NT2/D1 (cell line): ENCODE measurements at places on chromosomes 4 and X.

- no peak for DNase-seq
Measured at GRCh38 chr4:188854436-188854835, 715.2 kb downstream of the TRIML1 start.

DNA sequence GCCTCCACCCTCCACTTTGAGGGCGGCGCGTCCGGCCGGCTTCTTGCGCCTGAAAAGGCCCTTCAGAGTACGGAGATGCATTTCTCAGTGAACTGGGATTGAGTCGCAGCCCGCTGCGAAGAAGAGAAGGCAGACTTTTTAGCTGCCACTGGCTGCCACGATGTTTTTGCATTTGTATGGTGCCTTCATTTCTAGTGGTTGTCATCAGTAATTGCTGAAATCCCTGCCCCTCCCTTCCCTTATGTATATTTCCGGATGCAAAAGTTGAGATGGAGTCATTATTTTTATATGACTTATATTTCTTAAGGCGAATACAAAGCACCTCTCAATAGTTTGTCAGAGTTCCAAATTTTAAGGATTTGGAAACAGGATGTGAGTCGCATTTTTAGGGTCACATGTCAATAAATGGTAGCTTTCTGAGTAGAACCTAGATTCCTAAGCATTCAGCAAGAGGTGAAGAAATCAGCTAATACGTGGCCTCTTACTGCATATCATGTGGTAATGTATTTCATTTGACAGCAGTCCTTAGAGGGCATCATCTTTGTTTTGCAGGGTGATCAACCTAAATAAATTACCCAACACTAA is 658 bp downstream of the ATP6AP2 start:
- DNase-seq: no peak

DNA sequence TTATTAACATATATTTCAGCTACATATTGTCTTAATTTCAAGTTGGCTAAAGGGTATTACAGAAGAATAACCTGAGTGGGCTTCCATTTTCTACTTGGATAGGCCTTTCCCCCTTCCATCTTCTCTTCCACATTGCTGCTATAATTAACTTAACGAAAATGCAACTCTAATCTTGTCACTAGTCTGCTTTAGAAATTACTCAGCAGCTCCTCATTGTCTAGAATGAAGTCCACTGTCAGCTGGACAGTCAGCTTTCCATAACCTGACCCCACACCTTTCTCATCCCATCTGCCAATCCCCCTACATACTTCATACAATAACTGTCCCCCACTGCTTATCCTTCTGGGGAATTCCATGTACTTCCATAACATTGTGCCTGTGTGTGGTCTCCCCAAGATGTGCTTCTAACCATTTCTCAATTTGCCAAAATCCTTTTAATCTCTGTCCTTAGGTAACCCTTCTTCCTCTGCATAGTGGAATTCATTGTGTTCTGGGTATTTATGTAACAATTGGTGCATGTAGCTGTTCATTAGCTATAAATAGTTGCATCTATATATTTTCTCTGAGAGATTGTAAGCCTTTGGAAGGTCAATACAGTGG is 4.8 kb downstream of the MND1 start:
- DNase-seq: no peak

DNA sequence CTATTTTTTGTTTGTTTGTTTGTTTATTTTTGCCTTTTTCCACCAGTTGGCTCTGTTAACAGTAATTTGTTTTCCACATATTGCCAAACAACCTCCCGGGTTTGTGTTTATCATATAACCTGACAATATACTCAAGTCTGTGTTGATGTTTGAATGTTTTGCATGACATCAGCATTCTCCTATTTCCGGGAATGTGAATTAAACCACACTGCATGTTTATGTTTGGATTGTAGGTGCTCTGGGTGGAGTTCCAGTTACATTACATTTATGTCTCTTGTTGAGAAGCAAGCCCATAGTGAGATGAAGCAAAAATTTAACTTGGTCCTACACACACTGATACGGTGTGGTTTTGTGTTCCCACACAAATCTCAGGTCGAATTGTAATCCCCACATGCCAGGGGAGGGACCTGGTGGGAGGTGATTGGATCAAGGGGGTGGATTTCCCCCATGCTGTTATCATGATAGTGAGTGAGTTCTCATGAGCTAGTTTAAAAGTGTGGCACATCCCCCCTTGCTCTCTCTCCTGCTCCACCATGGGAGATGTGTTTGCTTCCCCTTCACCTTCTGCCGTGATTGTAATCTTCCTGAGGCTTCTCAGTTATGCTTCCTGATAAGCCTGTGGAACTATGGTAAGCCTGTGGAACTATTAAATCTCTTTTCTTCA is 54.4 kb upstream of the CLNK start:
- DNase-seq: no peak

- no peak for DNase-seq
Measured at GRCh38 chr4:87069037-87069742, 134.4 kb downstream of the AFF1 start.

GRCh38 chr4:155072417-155072816 is 136.0 kb upstream of the NPY2R start:
- DNase-seq: no peak

DNA sequence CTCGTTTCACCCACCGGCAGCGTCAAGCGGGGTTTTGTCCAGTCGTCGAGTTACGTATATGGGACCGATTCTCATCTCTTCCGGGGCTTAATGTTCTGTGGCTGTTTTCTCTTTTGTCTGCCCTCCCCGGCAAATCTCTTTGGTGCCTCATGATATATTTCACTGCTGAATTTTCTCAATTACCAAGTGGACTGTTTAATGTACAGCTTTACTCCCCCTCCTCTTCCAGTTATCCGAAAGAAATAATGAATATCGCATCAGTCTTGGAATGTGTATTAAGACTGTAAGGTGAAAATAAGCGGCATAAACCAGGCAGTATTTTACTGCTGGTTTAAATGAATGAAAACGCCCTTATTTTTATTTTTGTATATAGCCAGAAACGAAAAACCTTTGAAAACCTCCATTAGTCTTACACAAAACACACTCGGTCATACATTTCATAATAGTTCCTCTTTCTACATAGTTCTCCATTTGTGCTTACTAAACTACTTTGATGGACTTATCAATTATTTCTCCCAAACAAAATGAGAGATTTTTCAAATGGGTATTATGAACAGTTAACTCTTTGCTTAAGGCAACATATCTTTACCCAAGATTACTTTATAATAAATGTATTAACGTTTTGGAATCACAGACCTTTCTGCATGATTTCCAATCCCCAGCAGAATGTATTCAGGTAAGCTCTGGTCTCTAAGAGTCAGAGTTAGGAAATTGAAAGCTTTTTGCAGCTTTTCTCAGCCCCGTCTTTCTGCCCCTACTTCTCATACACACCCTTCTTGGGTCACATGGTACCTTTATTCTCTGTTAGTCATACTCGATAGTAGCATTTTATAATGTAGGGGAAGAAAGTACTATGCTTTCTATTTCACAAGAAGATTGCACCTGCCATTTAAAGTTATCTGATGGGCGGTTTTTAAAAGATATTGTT is 979 bp downstream of the RP2 start:
- no peak for DNase-seq

GRCh38 chr4:11912886-11913285 is 484.2 kb upstream of the HS3ST1 start:
- no peak for DNase-seq
